ENCODE measurements at places on chromosomes 7 and 10.

- no peak for DNase-seq
Measured at GRCh38 chr7:122430710-122431109, 126.2 kb upstream of the FEZF1 start.

- DNase-seq = no peak
Measured at GRCh38 chr10:69348816-69349541, 67.7 kb downstream of the TACR2 start.

DNA sequence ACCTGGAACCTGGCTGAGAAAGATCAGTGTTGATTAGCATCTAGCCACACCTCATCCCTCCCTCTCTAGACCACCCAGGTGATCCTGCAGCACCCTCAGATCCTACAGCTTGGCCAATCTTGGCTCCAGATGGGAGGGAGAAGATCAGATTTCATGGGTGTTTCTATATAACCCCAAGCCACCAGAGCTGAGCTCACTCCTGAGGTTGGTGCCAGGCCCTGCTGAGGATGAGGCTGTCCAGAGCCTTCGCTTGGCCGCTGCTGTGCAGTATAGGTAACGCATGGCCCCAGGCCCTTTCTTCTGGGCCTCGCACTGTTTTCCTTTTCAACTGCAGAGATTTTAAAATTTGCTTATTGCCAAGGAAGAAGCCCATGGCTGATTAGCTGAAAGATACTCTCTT is 27.0 kb downstream of the C10orf120 start:
- no peak for DNase-seq

DNA sequence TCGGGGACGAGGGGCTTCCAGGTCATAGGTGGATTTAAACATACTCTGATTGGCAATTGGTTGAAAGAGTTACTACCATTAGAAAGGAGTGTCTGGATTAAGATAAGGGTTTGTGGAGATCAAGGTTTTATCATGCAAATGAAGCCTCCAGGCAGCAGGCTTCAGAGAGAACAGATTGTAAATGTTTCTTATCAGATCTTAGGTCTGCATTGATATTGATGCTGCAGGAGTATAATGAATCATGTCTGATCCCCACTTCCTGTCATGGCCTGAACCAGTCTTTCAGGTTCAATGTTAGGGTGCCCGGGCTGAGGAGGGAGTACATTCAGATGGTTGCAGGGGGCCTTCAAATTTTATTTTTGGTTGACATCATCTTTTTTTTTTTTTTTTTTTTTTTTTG is 51.4 kb downstream of the SH3PXD2A start:
- DNase-seq = no peak

DNA sequence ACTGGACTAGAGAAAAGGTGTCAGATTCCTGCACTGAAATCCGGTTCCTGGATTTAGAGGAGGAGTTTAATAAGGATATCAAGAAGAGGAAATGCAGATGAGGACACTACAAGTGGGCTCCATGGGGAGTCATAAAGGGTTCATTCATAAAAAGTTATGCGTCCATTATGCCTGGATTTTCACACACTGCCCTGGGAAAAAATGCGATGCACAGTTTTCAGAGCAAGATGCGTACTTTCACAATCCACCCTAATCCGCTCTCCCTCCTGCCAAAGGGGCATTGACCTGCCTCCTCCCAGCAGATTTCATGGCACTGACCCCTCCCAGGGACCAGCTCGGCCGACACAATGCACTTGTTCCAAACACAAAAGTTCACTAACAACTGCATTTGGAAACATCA is 42.2 kb upstream of the OPALIN start:
- DNase-seq = no peak
